ENCODE measurements at places on chromosomes 6 and 20.
A peak's percentile ranks its signal among the peaks of the same experiment; 100 is the strongest.

DNA sequence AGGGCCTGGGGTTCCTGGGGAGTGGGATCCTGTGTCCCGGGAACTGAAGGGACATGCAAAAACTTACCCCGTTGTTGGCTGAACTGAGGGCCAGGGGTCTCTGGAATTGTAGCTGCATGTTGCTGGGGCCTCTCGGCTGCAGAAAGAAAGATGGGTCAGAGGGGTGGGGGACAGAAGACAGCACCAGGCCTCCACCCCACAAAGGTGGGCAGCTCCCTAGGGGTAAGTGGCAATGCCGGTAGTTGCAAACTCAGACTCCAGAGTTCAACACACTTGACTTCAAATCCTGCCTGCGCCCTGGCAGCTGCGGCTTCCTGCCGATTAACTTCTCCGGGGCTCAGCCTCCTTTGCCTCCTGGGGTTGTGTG, 4.8 kb downstream of the ZBP1 start:
- no peak for DNase-seq

GRCh38 chr6:39223555-39223954, 5.7 kb downstream of the KCNK5 start:
- DNase-seq: no peak

DNA sequence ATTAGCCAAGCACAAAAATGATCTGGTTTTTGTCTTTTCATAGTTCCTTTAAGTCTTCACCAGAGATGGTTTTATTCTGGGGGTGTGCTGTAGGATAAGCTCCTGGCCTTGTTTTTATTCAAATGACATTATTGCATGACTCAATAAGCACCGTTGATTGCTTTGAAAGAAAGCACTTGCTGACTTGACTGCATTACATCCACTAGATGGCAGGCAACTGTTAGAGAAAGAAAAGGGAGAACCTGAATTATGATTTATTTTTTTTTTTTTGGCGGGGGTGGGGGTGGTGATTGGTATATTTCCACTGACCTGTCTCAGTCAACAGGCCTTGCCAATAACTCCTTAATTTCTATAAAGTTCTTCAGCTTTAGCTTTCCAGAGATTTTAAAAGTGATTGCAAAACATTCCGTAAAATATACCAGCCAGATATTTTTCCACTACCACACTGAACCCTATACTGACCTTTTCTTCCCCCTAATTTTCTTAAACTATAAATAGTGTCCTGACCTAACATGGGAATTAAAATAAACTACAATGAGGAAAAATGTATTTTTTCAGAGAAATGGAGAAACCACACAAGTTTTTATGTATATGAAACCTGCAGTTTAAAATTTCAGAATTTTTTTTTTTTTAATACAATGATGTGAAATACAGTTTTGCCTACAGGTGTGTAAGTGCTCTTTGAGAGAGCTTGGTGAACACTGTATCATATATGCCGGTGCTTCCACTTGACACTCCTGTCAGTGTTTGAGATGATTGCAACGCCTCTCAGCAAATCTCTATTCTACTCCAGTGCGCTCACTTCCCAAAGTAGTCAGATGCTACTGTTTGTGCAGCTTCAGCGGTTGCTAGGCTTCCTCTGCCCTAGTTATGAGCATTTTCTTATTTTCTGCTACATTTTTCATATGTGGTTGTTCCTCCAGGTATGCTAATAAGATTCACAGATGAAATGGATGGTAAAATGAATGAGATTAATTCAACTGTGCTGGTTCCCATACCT, 274.3 kb downstream of the CD109 start:
- DNase-seq: no peak

DNA sequence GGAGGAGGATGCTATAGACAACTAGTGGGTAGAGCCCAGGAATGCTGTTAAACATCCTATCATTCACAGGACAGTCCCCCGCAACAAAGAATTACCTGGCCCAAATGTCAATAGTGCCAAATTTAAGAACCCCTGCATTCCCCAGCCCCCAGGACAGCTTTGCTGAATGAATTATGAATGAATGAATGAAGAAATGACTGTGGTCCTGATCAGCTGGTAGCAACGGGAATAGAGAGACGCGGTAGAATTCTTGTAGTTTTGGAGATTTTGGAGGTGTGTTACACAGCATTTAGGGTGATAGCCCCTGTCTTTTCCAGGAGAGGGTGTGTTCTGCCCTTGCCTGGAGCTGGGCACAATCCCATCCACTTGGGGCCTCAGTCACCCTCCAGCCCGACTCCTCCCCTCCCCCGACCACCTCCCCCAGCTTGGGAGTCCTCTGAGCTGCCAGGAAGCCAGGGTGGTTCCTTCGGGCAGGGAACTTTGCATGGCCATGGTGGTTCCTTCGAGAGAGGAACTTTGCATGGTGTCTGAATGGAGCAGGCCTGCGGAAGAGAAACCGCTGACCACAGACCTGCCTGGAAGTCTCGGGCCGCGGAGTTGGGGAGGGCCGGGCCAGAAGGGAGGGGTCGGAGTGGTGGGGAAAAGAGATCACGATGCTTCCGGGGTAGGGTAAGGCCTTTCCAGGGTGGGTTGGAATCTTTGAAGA, 1.0 kb upstream of the HCK start:
- peak; percentile 19 for DNase-seq

- no peak for DNase-seq
Observed at GRCh38 chr6:16400248-16400760, 161.9 kb downstream of the GMPR start.

- no peak for DNase-seq
Observed at GRCh38 chr6:57283911-57284455, 33.4 kb upstream of the PRIM2 start.

- peak; percentile 60 for DNase-seq
Observed at GRCh38 chr6:110814102-110815014, 911 bp downstream of the CDK19 start.

DNA sequence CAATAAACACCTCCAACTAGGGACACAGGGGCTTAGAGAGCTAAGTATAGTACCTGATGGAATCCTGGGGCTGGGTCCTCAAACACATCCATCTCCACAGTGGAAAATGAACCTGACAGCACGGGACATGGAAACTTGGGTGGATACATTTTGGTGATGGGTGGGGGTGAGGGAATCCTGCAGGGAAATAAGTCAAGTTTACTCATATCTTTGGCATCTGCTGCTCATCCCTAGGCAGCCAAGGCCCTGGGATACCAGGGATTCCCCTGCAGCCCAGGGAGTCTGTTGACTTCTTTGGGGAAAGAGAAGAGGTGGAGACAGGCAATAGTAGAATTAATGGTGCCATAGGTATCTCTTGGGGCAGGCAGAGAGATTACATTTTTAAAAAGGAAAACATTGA, 6.6 kb downstream of the APOBEC2 start:
- no peak for DNase-seq

GRCh38 chr6:62367601-62368000, 81.6 kb upstream of the KHDRBS2 start:
- DNase-seq: no peak

DNA sequence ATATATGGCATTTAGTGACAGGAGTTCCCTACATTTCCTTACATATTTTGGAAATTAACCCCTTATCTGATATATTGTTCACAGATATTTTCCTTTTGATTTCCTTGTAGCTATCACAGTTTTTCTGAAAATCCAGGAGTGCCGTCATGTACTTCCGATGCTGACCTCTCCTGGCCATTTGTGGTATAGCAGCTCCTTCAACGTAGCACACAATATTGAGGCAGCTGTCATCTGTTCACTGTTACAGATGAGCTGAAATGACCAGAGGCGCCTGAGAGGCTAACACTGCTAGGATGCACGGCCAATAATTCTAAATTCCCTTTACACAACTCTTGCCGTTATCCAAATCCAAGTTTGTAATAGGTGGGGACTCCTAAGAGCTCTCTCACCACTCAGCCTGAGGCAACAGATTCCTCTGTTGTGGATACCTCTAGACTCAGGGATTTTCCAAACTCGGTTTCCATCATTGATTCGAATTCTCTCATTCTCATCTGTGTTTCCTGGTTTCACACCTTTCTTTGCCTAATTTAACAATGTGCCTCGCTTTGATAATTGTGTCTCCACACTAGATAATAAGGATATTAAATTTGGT, 53.0 kb downstream of the MMUT start:
- no peak for DNase-seq

GRCh38 chr6:170245475-170245992, 45.3 kb downstream of the DLL1 start:
- no peak for DNase-seq

DNA sequence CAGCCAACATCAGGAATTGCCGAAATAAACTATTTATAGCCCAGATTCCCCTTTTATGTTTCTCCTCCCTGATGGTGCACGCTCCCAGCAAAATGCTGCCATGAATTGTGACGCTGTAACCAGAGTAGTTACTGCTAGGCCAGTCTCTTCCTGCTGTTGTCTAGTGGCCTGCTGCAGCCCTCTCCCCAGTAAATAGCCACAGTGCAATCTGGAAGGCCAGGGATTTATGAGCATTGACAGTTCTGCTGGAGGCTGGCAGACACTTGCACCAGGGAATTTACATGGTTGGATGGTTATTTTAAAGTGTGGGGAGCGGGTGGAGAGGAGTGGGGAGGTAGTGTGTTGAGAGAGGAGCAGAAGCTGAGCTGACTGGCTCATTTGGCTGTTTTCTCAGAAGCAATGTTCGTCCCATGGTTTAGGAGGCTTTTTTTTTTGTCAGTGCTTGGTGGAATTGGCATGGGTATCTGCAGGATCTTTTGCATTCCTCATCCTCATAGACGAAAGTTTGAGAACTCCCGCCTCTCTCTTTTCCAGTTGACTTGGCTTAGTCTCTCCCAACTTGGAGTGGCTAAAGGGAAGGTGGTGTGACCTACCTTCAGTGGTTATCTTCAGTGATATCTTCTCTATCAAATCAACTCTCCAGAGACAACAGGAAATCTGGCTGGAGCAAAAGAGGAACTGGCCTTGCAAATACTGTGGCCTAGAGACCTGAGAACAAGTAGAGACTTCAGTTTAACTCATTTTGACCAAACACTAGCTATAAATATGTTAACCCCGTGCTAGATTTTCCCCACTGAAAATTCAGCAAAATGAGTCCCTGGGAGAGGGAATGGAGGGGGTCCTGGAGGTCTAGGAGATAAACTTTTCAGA, 99.3 kb upstream of the VSTM2L start:
- no peak for DNase-seq

- DNase-seq: no peak
Observed at GRCh38 chr6:135883045-135883444, 31.5 kb downstream of the PDE7B start.

- DNase-seq: no peak
Observed at GRCh38 chr6:106763361-106763760, 134.0 kb downstream of the QRSL1 start.

GRCh38 chr6:107602321-107603005, 112.5 kb downstream of the SOBP start:
- no peak for DNase-seq

- no peak for DNase-seq
Observed at GRCh38 chr20:34636648-34637047, 40.2 kb downstream of the PIGU start.

Measured in nucleus accumbens (tissue), 56 donors.